Lower lobe of right lung (tissue), 2 donors: ENCODE measurements at places on chromosomes 7 and 10. TPM values are rescaled to one million over a fixed set of nuclear protein-coding genes. Genes with fewer than 3 reads are reported as not detected.

CFAP46 gene
- total RNA-seq, result 9.0 TPM

LFNG gene
- 42.6 TPM for total RNA-seq

MYO1G gene
- total RNA-seq, result 36.3 TPM

FAM221A gene
- 10.3 TPM for total RNA-seq

AKR1C8 gene
- 0.83 TPM for total RNA-seq

ZNF22 gene
- 22.1 TPM for total RNA-seq

MICU1 gene
- total RNA-seq, result 57.1 TPM

DNA sequence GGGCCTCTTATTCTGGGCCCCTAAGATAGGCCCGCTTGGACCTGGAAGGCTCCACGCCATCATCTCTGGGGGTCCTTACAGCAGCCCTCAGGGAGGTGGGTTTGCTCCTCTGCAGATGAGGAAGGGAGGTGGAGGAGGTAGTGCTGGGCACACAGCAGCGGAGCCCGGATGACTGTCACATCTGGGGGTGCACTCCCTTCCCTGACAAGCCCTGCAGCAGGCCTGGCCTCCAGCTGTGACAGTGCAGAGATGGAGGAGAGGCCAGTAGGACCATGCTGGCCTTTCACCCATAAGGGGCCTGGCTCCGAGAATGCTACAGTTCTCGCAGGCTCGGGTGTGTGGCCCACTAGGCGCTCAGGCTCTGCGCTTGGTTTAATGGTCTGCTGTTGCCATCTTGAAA is 9.2 kb downstream of the GDF2 start:
- no peak overlapping the region for H3K4me3 ChIP-seq
- no peaks in the 10 kb centered on the region for H3K27me3 ChIP-seq
- no peaks in the 10 kb centered on the region for H3K36me3 ChIP-seq
- no peak for DNase-seq
- H3K4me1 ChIP-seq, result no peaks in the 10 kb centered on the region

- DNase-seq, result no peak
- H3K27me3 ChIP-seq, result no peaks in the 10 kb centered on the region
- no peak overlapping the region for H3K27ac ChIP-seq
- peaks cover 5% of the 10 kb centered on the region for H3K36me3 ChIP-seq
- no peak overlapping the region for H3K4me3 ChIP-seq
These were observed 10.0 kb downstream of the LOXL4 start for GRCh38 chr10:98257961-98258360.

GRCh38 chr7:87475359-87476178 is at the start of gene ABCB4:
TSS of gene ABCB4 (minus strand) at chr7:87475680. CDS start at chr7:87475465, 215 bp downstream.
- H3K4me3 ChIP-seq, result peak within 1 kb of the TSS; percentile 49
- peak; percentile 41 for DNase-seq
- no peaks in the 10 kb centered on the region for H3K36me3 ChIP-seq
- no peak within 1 kb of the TSS for H3K27ac ChIP-seq
- peaks cover 30% of the 10 kb centered on the region for H3K27me3 ChIP-seq

- H3K27ac ChIP-seq, result no peak overlapping the region
- no peak overlapping the region for H3K4me3 ChIP-seq
- DNase-seq, result no peak
- no peaks in the 10 kb centered on the region for H3K36me3 ChIP-seq
- H3K4me1 ChIP-seq, result peaks cover 7% of the 10 kb centered on the region
These were observed 170.8 kb downstream of the AUTS2 start for GRCh38 chr7:69768986-69769595.

- no peaks in the 10 kb centered on the region for H3K36me3 ChIP-seq
- H3K4me1 ChIP-seq, result peaks cover 28% of the 10 kb centered on the region
- no peaks in the 10 kb centered on the region for H3K27me3 ChIP-seq
These were observed 1.7 kb downstream of the URGCP start for GRCh38 chr7:43904533-43905208.

GRCh38 chr7:113087071-113087998 is 708 bp upstream of the GPR85 start:
- H3K27me3 ChIP-seq, result peaks cover 9% of the 10 kb centered on the region
- peak overlapping the region; percentile 55 for H3K4me3 ChIP-seq
- DNase-seq, result no peak
- no peak overlapping the region for H3K27ac ChIP-seq
- H3K4me1 ChIP-seq, result no peaks in the 10 kb centered on the region

GRCh38 chr7:71349682-71350481 is 217.9 kb downstream of the GALNT17 start:
- H3K4me1 ChIP-seq, result no peaks in the 10 kb centered on the region
- H3K4me3 ChIP-seq, result no peak overlapping the region
- no peak overlapping the region for H3K27ac ChIP-seq
- H3K36me3 ChIP-seq, result no peaks in the 10 kb centered on the region
- H3K27me3 ChIP-seq, result no peaks in the 10 kb centered on the region

- no peaks in the 10 kb centered on the region for H3K36me3 ChIP-seq
- no peak overlapping the region for H3K27ac ChIP-seq
- peak overlapping the region; percentile 46 for H3K4me3 ChIP-seq
- H3K27me3 ChIP-seq, result peaks cover 15% of the 10 kb centered on the region
These were observed 6.5 kb downstream of the INHBA start for GRCh38 chr7:41696323-41696916.

GRCh38 chr10:1534820-1535219 is 202.5 kb downstream of the ADARB2 start:
- H3K27ac ChIP-seq, result no peak overlapping the region
- no peak for DNase-seq
- H3K4me1 ChIP-seq, result no peaks in the 10 kb centered on the region
- H3K27me3 ChIP-seq, result no peaks in the 10 kb centered on the region

GRCh38 chr7:129843365-129843898 is 109.3 kb downstream of the UBE2H start:
- no peaks in the 10 kb centered on the region for H3K27me3 ChIP-seq
- no peak for DNase-seq
- no peak overlapping the region for H3K4me3 ChIP-seq
- peaks cover 8% of the 10 kb centered on the region for H3K36me3 ChIP-seq
- H3K4me1 ChIP-seq, result peaks cover 37% of the 10 kb centered on the region

DNA sequence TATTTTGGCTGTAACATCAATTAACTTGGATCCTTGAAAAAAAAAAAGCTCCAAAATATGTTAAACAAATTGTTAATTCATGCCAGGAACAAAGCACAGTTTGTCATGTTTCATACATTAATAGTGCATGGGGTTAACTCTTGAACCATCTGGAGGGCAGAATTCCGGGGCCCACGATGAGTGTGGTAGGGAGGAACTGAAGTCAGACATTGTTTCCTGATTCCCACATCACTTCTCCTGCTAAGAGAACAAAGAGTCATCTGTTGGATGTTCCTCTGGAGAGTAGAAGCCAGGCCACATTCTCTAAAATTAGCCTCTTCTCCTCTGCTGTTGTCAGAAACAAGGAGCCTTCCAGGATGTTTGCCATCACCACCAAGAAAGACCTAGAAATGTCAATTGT is 54.6 kb downstream of the TMEM178B start:
- no peaks in the 10 kb centered on the region for H3K4me1 ChIP-seq
- H3K36me3 ChIP-seq, result no peaks in the 10 kb centered on the region
- H3K27me3 ChIP-seq, result no peaks in the 10 kb centered on the region
- no peak overlapping the region for H3K4me3 ChIP-seq

DNA sequence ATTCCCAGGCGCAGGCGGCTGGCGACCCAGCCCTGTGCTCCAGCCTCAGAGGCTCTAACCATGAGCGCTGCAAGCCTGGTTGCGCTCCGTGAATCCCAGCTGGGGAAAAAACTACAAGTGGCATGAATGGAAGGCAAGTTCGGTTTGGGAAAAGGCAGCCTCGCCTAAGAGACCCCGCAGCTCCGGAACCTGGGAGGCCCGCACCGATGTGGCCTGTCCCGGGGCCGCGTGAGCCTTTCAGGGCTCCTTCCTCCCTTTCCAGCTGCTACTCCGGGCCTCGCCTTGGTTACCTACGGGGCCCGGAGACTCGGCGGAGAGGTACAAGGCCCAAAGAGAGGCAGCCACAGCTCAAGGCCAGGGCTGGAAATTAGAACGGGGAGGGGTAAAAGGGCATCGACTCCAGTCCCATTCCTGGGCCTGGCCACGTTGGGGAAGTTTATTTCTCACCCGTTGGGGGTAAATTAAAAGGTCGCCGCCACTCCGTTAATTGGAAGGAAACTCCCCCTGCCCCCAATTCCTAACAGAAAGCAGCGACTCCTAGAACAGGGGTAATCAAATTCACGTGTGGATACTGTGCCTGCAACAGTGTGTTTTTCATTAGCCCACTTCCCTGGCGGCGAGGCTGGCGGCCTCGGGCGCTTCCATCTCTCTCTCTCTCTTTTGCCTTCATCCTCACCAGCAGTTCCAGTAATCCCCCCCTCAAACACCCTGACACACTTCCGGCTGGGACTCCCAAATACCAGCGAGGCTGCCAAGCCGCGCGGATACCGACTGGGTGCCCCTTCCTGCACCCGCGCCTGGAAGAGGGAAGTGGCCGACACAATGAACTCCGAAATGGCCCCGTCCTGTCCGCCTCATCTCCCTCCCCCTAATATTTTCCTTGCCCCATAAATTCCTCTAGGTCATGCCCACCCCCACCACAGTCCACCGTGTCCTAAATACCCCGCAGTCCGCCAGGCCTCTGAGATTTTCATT is 1.5 kb upstream of the HOXA9 start:
- peaks cover 100% of the 10 kb centered on the region for H3K27me3 ChIP-seq
- H3K4me1 ChIP-seq, result peaks cover 36% of the 10 kb centered on the region
- no peaks in the 10 kb centered on the region for H3K36me3 ChIP-seq
- peak overlapping the region; percentile 50 for H3K4me3 ChIP-seq

- no peaks in the 10 kb centered on the region for H3K4me1 ChIP-seq
- no peak overlapping the region for H3K4me3 ChIP-seq
- no peaks in the 10 kb centered on the region for H3K36me3 ChIP-seq
- no peaks in the 10 kb centered on the region for H3K27me3 ChIP-seq
These were observed 35.2 kb upstream of the GTF2IRD1 start for GRCh38 chr7:74418538-74418937.

- no peak overlapping the region for H3K27ac ChIP-seq
- H3K4me1 ChIP-seq, result peaks cover 3% of the 10 kb centered on the region
- no peak for DNase-seq
- H3K4me3 ChIP-seq, result no peak overlapping the region
- H3K27me3 ChIP-seq, result no peaks in the 10 kb centered on the region
These were observed 255.6 kb upstream of the ZNF32 start for GRCh38 chr10:43904301-43904700.

- peaks cover 7% of the 10 kb centered on the region for H3K4me1 ChIP-seq
- no peaks in the 10 kb centered on the region for H3K27me3 ChIP-seq
- no peak for DNase-seq
- H3K4me3 ChIP-seq, result no peak overlapping the region
- no peak overlapping the region for H3K27ac ChIP-seq
- H3K36me3 ChIP-seq, result no peaks in the 10 kb centered on the region
These were observed 72.6 kb downstream of the ST7 start for GRCh38 chr7:117025891-117026290.

GRCh38 chr10:77715088-77715487 is 77.5 kb upstream of the KCNMA1 start:
- H3K27ac ChIP-seq, result no peak overlapping the region
- no peaks in the 10 kb centered on the region for H3K36me3 ChIP-seq
- H3K4me1 ChIP-seq, result peaks cover 10% of the 10 kb centered on the region
- DNase-seq, result no peak
- H3K4me3 ChIP-seq, result no peak overlapping the region

DNA sequence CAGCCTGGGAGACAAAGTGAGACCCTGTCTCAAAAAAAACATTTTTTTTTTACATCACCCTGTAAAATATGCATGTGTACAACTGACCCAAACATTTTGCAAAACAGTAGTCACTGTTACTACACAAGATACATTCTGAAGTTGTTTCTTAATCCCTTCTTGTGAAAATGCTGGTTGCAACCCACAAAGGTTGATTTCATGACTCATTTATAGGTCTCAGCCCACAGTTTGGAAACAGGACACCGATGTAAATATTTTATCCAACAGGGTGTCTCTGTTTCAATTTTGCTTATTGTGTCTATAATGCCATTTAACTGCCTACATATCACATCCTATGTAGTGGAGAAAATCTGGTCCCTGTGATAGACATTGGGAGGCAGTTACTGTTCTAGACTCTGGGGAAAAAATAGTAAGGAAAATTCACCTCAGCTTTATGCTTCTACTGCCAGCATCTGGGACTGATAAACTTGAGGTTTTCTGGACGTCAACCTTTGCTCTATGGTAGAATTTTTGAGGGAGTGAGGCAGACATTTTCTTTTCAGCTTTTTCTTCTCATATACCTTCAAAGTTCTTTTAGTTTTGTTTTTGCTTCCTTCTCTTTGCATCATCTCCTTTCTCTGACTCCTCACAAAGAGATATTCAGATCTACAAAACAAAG is 1.6 kb upstream of the RAB19 start:
- no peak overlapping the region for H3K4me3 ChIP-seq
- no peaks in the 10 kb centered on the region for H3K36me3 ChIP-seq
- no peak for DNase-seq
- H3K4me1 ChIP-seq, result peaks cover 20% of the 10 kb centered on the region

GRCh38 chr10:23037561-23037960 is 57.8 kb upstream of the MSRB2 start:
- H3K36me3 ChIP-seq, result no peaks in the 10 kb centered on the region
- H3K27ac ChIP-seq, result no peak overlapping the region
- no peak for DNase-seq

DNA sequence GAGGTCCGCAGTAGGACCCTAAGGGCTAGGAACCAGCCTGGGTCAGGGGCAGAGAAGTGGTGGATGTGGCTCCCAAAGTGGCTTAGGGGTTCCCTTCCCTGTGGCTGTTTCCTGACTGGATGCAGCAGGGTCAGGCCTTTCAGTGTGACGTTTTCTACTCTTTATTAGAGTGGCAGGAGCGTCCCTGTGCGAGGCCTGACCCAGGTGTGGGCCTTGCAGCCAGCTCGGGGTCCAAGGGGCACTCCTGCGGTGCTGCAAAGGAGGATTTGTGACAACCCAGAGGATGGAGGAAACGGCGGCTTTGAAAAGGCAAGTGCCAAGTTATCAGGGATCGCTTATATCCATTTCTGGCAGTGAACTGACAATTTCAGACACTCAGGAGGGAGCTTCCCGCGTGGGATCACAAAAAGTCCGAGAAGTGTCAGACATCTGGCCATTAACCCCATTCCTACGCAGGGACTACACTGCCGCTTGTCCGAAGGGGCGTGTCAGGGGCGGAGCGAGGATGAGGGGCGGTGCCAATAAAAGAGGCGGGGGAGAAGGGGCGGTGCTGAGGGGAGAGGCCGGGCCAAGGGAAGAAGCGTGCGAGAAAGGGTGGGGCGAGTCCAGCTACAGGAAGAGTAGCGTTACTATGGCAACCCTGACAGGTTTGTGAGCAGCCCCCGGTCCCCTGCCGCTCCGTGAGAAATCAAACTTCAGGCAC is 98.8 kb upstream of the ZNF722 start:
- no peaks in the 10 kb centered on the region for H3K36me3 ChIP-seq
- peak overlapping the region; percentile 75 for H3K4me3 ChIP-seq
- H3K4me1 ChIP-seq, result peaks cover 5% of the 10 kb centered on the region
- H3K27ac ChIP-seq, result peak overlapping the region; percentile 78
- no peaks in the 10 kb centered on the region for H3K27me3 ChIP-seq

GRCh38 chr10:48937796-48938195 is 1.8 kb downstream of the LRRC18 start:
- H3K36me3 ChIP-seq, result no peaks in the 10 kb centered on the region
- no peak overlapping the region for H3K27ac ChIP-seq
- no peaks in the 10 kb centered on the region for H3K4me1 ChIP-seq

GRCh38 chr7:98200364-98200763 is 10.9 kb upstream of the BHLHA15 start:
- H3K27ac ChIP-seq, result no peak overlapping the region
- H3K4me1 ChIP-seq, result peaks cover 9% of the 10 kb centered on the region
- H3K4me3 ChIP-seq, result no peak overlapping the region
- peaks cover 38% of the 10 kb centered on the region for H3K36me3 ChIP-seq
- DNase-seq, result no peak

- DNase-seq, result no peak
- no peak overlapping the region for H3K4me3 ChIP-seq
- H3K27me3 ChIP-seq, result no peaks in the 10 kb centered on the region
- no peak overlapping the region for H3K27ac ChIP-seq
- H3K36me3 ChIP-seq, result no peaks in the 10 kb centered on the region
These were observed 21.6 kb upstream of the ASL start for GRCh38 chr7:66054063-66054462.

- H3K4me1 ChIP-seq, result peaks cover 15% of the 10 kb centered on the region
- H3K4me3 ChIP-seq, result no peak overlapping the region
- H3K36me3 ChIP-seq, result no peaks in the 10 kb centered on the region
- H3K27ac ChIP-seq, result no peak overlapping the region
- H3K27me3 ChIP-seq, result no peaks in the 10 kb centered on the region
- DNase-seq, result no peak
These were observed 137.0 kb downstream of the CNNM2 start for GRCh38 chr10:103055105-103055504.
